ENCODE measurements at places on chromosomes 2 and 18. TPM values are rescaled to one million over a fixed set of nuclear protein-coding genes. Genes with fewer than 3 reads are reported as not detected.

The ONECUT2 gene
- total RNA-seq: under 0.01 TPM

GRCh38 chr2:173755798-173756197 lies 209.4 kb downstream of the SP3 start:
- DNase-seq: no peak

The CD8B2 gene
- not detected for total RNA-seq

DNA sequence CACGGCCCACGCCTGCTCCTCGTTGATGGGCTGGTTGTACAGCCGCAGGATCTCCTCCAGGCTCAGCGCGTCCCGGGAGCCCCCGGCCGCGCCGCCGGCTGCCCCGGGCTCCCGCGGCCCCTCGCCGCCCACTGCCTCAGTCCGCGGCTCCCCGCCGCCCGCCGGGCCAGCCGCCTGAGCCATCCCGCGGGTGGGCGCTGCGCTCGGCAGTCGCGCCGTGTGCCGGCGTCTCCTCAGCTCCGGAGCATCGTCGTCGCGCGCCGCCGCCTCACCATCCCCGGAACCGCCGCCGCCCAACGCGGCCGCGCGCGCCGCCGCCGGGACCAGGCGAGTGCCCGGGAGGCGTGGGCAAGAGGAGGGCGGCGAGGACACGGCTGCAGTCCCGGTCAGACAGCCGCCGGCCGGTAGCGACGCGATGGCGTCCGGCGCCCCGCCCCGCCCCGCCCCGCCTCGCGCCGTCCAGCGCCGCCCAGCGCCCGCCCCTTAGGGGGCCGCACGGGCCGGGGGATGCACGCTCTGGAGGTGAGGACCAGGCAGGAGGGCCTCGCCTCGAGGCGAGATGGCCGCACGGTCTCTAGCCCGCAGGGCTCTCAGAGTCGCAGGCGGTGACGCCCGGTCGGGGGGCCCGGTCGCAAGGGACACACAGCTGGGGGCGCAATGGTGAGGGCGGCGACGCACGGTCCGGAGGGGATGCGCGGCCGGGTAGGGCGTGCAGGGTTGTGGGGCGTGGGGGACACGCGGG lies at the start of gene SPIRE1:
TSS of gene SPIRE1 (minus strand) at position 424 of the 742 bp plus-strand sequence. CDS start at position 183, 241 bp downstream.
- DNase-seq: peak; percentile 52

- no peak for DNase-seq
Measured at GRCh38 chr2:215620528-215620927, 184.7 kb upstream of the FN1 start.

- DNase-seq: no peak
Measured at GRCh38 chr18:67001052-67001451, 397.2 kb upstream of the CDH19 start.

DNA sequence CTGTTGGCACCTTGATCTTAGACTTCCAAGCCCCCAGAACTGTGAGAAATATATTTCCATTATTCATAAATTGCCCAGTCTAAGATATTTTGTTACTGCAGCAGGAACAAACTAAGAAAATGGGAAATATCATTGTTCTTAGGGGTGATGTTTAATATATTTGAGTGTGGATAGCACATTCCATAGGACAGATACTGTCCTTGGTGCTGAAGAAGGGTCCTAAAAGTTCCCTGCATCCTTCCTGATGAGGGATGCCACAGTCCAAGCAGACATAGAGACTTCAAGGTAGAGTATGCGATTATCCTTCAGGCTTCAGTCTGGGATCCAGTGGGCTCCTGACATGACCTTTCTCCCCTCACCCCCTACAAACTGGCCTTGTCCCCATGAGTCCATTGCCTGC lies 689.0 kb downstream of the TDRD15 start:
- peak; percentile 23 for DNase-seq

DNA sequence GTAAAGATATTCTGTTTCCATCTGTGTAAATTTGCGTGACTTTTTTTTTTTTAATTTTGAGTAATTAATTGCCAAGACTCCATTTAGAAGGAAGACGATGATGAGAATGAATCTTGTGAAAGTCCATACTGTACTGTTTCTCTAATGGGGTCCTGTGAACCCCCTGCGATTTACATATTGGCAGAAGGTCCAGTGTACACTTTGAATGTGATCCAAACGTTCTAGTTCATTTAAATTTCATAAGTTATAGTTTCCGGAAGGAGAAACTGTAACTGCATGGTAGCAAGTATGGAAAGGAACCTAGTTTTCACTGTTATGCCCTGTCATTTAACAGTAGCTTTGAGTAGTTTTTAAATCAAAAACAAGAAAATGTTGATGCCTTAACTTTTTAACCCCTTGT lies 166.7 kb downstream of the FMNL2 start:
- DNase-seq: no peak

GRCh38 chr2:109331896-109332848 lies 203.2 kb downstream of the SH3RF3 start:
- peak; percentile 96 for DNase-seq

- no peak for DNase-seq
Measured at GRCh38 chr2:190996947-190997346, 17.0 kb downstream of the STAT1 start.

The TUBA3D gene
- not detected for total RNA-seq

DNA sequence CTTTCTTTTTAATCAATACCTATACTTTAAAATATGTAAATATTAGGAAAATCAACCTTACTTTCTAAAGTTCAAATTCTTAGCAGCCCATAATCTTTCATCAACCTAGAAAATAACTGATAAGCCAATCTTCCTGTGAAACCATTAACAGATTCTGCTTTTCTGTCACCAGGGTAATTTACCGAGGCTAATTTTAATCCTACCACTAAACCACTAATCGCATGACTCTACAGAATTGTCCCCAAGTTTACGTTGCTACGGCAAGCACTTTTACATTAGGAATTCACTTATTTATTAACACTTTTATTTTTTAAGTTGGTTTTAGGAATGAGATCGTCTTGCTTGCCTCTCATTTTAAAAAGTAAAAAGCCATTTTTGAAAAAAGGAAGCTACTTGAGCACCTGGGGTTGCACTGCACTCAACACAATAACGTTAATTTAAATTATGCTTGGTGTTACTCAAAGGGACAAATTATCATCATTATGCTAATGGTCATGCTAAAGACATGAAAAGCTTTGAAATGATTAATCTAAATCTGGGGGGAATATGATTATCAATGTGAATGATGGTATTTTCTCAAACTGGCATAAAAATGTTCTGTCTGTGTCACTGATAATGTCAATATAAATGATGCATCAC lies 10.2 kb downstream of the ZNF516 start:
- no peak for DNase-seq

DNA sequence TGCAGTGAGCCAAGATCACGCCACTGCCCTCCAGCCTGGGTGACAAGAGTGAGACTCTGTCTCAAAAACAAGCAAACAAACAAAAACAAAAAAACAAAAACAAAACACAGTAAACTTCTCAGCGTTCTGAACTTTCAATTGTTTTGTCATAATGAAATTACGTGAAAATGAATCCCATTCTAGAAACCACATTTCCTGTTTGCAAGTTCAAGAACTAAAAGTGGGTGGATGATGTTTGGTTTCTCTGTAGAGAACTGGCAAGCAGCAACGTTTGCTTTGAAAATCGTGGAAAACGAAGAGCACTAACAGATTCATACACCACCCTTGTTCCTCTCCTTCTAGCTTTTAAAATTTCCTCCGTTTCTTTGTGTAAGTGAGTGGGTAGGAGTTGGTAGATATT lies 226.1 kb upstream of the LYPD1 start:
- no peak for DNase-seq

- DNase-seq: no peak
Measured at GRCh38 chr2:181574321-181574720, 82.6 kb downstream of the CERKL start.

All from IMR-90 (cell line).